ENCODE measurements at places on chromosomes 13 and 19. TPM values are rescaled to one million over a fixed set of nuclear protein-coding genes. Genes with fewer than 3 reads are reported as not detected.

The LILRA1 gene
- not detected for total RNA-seq

The GPC6 gene
- 10.8 TPM for total RNA-seq

DNA sequence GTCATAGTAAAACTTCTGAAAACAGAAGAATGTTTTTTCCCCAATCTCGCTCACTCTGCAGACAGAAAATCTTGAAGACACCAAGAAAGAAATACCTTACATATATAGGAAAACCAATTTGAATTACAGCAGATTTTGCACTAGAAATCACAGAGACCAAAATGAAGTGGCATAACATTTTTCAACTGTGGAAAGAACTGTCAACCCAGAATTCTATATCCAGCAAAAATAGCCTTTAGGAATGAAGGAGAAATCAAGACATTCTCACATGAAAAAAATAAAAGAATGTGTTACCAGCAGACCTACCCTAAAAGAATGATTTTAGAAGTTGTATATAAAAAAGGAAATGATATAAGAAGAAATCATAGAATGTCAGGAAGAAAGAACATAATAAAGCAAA is 28.7 kb downstream of the CCDC122 start:
- no peak for DNase-seq

The SIGLEC5 gene
- total RNA-seq, result not detected

DNA sequence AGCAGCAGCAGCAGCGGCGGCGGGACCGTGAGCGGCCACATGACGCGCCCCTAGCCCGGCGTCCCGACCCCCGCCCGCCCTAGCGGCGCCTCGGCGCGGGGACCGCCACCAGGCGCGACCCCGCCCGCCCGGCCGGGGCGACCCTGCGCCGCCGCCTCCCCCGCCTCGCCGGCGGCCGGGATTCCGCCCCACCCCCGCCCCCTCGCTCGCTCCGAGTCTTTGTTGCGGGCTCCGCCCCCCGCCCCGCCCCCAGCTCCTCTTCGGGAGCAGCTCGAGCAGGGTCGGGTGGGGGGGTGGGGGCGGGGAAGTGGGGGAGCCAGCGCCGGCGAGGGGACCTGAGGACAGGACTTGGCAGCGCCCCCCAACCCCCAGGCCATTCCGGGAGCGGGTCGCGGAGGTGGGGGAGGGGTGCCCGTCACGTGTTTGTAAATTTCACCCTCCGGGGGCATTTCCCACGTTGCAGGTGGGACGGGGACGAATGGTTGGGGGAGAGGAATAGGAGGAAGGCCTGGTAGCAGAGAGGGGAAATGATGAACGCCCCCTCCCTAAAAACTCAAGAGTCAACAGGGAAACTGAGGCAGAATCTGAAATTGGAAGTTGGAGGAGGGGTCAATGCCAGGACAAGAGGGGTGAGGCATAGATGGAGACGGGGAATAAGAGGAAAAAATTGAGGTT is at the start of gene OLFM2:
OLFM2 (minus strand) TSS at position 190 of the 675 bp plus-strand sequence; CDS start at position 41, 149 bp downstream.
- DNase-seq, result no peak

DNA sequence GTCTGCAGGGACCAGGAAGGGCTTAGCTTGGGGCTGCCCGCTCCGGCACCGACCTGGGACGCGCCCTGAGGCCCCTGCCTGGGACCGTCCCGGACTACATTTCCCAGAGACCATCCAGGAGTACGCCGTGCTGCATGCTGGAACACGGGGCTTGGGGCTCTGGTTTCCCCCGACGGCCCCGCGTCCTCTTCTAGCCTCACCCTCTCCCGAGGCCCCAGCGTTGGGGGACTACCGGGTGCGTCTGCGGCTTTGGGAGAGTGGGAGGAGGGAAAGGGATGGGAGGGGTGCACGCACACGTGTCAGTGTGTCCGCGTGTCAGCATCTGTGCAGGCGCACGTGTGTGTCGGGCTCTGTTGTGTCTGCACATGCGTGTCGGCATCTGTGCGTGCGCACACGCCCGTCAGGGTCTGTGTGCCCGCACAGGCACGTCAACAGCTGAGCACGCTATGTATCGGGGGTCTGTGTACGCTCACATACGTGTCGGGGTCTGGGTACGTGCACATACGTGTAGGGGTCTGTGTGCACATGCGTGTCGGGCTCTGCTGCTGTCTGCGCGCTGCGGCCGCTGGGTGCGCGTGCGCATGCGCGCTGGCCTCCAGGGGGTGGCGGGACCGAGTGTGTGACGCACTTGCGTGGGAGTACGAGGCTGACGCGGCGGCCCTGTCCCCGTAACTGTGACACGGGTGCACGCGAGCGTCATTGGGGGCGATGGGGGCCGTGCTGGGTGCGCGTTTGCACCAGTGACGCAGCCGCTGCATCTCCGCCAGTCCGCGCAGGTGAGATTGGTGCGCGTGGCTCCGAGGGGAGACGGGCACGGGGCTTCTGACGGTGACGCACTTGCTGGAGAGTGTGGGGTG is at the start of gene ZNF331:
ZNF331 (plus strand) TSS at position 625 of the 857 bp plus-strand sequence. CDS start 31,232 bp downstream, outside the sequence.
- peak; percentile 21 for DNase-seq

The RDH8 gene
- not detected for total RNA-seq

GRCh38 chr13:43516401-43516833 is 270.4 kb downstream of the ENOX1 start:
- DNase-seq, result peak; percentile 3

The PRR20E gene
- not detected for total RNA-seq

The F7 gene
- not detected for total RNA-seq

DNA sequence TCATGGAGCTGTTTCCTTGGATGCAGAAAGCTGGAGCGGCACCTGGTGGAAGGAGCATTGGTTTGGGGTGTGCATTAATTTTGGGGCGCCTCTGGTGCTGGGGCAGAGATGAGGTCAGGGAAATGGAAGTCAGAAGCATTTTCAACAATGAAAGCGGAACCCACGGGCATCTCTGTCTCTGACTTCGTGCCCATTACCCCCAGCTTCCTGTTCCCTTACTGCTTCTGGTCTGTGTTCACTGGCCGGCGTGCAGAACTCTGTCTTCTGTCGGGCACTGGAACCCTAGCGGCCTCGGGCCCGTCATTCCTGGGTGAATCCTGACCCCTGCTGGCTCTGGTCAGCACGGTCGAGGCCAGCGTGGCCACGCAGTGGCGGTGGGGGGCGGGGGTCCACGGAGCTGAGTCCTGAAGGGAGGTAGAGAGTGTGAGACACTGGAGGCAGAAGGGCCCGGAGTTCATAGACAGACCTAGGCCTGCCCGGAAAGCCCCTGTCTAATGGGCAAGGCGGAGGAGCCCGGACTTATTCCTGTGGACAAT is 7.9 kb upstream of the LINGO3 start:
- DNase-seq, result no peak

GRCh38 chr13:26896986-26897668 is 136.5 kb upstream of the GPR12 start:
- no peak for DNase-seq

The MISP gene
- not detected for total RNA-seq

DNA sequence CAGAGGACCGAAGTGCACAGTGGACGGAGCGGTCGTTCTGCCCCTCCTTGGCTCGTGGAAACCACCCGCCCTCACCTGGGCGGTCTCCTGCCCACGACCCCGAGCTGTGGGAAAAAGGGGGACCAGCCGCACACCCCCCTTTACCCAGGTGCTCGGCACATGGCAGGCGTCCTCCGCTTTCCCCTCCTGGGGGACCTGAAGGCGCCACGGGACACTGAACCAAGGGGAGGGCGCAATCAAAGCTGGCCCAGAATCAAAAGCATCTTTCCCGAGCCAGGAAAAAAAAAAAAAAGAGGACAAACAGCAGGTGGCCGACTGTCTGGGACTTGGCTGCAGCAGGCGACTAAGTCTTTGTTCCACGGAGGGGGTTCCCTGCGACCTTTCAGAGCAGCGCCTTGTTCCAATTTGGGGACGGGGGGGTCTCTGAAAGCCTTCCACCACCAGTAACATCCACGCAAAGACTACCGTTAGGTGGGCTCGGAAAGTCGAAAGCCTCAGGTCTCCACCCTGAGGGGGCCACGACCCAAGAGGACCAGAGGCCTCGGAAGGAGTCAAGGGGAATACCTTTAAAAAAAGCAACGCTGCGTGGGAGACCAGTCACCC is 1.1 kb downstream of the MBD3 start:
- no peak for DNase-seq

- no peak for DNase-seq
Measured at GRCh38 chr13:83825676-83826075, 56.6 kb downstream of the SLITRK1 start.

DNA sequence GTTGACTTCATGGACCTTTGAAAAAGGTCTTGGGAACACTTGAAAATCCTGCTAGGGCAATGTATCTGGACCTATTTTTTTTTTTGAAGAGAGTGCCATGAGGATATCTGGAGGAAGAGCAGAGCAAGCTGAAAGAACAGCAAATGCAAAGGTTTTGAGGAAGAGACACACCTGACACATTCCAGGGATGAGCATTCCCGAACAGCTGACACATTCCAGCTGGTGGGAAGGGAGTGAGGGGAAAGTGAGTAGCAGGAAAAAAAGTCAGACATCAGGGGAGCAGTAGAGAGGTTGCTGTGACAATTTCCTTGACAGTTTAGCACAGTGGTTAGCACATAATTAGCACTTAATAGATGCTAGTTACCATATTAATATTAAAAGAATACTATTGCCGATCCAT is 14.7 kb downstream of the DGKH start:
- no peak for DNase-seq

The IGFL2 gene
- not detected for total RNA-seq

DNA sequence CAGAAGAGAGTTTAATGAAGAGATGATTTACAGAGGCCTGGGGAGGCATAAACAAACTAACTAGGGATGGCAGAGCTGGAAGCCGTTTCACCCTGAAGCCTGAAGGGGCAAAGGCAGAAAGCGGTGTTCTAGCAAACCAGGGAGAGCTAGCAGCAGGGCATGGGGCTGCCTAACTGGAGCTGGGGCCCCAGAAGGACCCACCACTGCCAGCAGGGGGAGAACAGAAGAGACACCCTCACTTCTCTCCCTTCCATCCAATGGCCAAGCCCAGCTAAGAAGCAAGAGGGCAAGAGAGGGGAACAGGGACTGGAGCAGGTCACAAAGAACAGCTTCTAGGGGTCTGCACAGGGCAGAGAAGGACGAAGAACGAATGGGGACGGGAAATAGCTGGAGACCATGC is 195.5 kb downstream of the KATNAL1 start:
- no peak for DNase-seq

GRCh38 chr13:55615081-55615480 is 1525.6 kb upstream of the PRR20A start:
- DNase-seq, result peak; percentile 25

DNA sequence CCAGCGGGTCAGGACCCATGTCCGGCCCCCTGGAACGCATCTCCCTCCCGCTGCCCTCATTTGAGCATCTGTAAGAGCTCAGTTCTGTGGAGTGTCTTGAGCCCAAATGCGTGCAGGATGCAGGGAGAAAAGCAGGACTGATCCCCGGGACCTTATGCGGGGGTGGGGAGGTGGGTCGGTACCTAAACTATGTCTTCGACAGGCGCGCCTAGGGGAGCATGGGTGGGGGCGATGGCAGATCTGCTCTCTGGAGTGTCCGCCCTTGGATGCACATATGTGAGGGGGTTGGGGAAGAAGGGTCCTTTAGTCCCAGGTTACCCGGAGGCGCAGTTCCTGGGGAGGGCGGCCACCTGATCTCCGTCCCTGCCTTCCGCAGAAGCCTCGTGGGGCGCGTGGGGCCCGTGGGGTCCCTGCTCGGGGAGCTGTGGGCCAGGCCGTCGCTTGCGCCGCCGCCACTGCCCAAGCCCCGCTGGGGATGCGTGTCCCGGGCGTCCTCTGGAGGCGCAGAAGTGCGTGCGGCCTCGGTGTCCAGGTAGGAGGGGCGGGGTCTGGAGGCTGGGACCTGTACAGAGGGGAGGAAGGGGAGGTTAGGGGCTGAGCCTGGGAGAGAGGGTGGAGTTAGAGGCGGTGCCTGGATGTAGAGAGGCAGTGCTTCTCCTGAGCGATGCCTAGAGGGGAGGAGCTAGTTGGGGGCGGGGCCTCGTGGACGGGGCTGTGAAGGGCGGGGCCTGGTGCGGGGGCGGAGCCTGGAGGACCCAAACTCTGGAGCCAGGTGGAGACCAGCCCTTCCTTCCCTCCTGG is 2.9 kb downstream of the CILP2 start:
- no peak for DNase-seq

- DNase-seq, result no peak
Measured at GRCh38 chr19:39531834-39532232, 819 bp downstream of the EID2B start.

GRCh38 chr13:43110036-43110435 is 86.7 kb downstream of the DNAJC15 start:
- no peak for DNase-seq

GRCh38 chr19:39542206-39542605 is 2.2 kb upstream of the EID2 start:
- no peak for DNase-seq

GRCh38 chr19:46724468-46724867 is 7.6 kb upstream of the PRKD2 start:
- DNase-seq, result no peak

GRCh38 chr19:29515233-29515619 is 10.6 kb upstream of the VSTM2B start:
- DNase-seq, result no peak

DNA sequence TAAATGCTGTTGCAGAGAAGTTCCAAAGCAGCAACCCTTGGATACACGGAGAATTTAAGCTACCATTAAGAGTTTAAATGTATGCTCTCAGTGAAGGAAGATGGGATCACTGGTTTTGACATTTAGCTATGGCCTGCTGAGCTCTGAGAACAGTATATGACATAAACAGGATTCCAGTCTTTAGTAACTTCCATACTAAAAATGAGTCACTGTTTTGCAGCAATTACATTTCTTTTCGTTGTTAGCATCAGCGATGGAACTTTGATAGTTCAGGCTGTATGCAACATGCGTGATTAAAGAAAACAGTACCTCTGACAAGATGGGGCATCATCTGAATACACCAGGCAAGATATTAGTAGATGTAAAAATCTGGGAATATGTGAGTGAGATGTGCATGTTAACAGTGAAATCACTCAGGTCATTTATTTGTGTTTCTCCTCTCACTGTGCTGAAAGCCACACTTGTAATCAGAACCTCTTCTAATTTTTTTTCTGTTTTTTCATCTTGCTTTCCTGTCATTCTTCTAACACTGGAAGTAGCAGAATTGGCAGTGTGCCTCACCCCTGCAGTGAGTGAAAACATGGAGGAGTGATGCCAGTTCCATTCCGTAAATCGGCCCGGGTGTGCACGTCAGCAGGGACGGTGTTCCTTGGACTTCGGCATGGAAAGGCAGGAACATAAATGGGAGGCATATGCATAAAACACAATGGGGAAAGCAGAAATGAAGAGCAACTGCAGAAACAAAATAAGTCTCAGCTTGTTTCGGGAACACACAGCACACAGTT is 361.5 kb downstream of the OXGR1 start:
- DNase-seq, result no peak
